ENCODE measurements at places on chromosomes 11 and 22. TPM values are rescaled to one million over a fixed set of nuclear protein-coding genes. Genes with fewer than 3 reads are reported as not detected.

SHANK2 gene
- 26.8 TPM for polyA plus RNA-seq

PHLDA2 gene
- 0.50 TPM for polyA plus RNA-seq

MFRP gene
- polyA plus RNA-seq = not detected

TSGA10IP gene
- polyA plus RNA-seq = not detected

ELFN2 gene
- polyA plus RNA-seq = 1.2 TPM

C22orf42 gene
- polyA plus RNA-seq = not detected

HBE1 gene
- 4.2 TPM for polyA plus RNA-seq

GANAB gene
- polyA plus RNA-seq = 387 TPM

DCHS1 gene
- polyA plus RNA-seq = 79.9 TPM

RNF169 gene
- 19.1 TPM for polyA plus RNA-seq

DNA sequence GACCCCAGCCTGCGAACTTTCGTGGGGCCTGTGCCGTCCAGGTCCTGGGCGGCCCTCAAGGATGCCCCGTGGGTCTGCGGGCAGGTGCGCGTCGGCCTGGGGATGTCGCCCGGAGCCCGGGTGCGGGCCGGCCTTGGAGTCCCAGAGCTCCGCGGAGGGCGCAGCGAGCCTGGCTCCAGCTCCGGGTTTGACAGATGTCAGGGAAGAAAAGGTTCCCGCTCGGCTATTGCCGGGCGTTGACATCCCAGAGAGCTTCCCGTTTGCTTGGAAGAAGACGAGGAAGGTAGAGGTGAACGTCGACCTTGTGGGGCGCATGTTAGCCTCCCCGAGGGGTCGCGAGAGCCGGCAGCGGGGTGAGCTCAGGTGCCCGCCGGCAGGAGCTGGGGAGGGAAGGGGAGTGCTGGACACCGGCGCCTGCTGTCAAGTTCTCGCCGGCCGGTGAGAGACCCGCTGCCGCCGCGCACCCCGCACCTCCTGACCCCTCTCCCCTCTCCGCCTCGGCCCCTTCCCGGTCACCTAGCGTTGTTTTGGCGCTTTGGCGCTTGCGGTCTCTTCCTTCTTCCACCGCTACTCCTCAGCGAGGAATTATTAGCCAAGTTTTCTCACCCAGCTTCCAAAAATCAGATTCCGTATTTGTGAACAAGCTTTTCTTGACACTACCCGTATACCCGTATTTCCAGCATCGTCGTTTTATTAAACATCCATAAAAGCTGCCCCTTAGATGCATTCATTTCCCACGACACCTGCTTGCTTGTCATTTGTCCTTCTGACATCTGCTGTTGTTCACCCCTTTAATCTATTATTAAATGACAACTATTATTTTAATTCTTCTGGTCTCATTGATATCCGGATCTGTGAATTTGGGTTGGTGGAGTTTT, 1.3 kb downstream of the BMAL1 start:
- DNase-seq = no peak

- DNase-seq = no peak
These were observed 15.4 kb upstream of the IFITM3 start for GRCh38 chr11:335779-336658.

GRCh38 chr11:824942-825341, 2.8 kb upstream of the CRACR2B start:
- DNase-seq = no peak

DNA sequence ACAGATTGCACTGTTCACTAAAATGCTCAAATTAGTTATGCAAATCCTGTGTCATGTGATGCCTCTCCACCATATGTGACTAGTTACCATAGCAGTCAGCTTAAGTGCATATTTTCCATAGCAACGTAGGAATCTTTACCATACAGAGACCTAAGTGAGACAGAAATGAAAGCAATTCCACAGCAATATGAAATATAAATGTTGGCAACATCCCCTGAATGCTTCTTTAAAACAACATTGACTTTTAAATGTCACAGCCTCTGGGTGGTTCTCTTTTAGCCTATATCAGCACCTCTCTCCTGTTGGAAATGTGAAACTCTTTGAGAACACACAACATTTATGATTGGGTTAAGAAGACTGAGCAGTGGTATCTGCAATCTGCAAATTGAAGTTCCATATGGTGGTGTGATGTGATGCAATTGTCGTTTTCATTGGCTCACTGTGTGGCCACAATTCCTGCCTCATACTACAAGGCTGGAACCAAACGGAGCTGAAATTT, 814.6 kb downstream of the DLG2 start:
- no peak for DNase-seq

DNA sequence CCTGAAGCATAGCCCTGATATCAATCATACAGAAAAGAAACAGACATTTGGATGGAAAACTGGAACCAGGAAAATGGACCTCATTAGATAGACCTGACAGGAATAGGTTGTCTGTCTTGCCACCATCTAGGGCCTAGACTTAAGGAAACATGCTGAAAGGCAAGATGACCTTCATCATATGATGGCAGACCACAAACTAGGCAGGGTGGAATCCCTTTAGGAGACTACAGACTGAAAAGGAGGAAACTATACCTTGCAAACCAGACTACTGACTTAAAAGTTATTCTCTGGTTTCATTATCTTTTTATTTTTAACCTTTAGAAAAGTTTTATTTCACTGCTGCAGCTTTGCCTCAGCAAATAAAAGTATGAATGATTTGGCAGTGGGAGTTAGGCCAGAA, 20.3 kb downstream of the SBF2 start:
- no peak for DNase-seq

GRCh38 chr11:2515401-2516275, 70.8 kb downstream of the KCNQ1 start:
- no peak for DNase-seq

- DNase-seq = no peak
These were observed 132.0 kb downstream of the MRTFA start for GRCh38 chr22:40504285-40505249.

DNA sequence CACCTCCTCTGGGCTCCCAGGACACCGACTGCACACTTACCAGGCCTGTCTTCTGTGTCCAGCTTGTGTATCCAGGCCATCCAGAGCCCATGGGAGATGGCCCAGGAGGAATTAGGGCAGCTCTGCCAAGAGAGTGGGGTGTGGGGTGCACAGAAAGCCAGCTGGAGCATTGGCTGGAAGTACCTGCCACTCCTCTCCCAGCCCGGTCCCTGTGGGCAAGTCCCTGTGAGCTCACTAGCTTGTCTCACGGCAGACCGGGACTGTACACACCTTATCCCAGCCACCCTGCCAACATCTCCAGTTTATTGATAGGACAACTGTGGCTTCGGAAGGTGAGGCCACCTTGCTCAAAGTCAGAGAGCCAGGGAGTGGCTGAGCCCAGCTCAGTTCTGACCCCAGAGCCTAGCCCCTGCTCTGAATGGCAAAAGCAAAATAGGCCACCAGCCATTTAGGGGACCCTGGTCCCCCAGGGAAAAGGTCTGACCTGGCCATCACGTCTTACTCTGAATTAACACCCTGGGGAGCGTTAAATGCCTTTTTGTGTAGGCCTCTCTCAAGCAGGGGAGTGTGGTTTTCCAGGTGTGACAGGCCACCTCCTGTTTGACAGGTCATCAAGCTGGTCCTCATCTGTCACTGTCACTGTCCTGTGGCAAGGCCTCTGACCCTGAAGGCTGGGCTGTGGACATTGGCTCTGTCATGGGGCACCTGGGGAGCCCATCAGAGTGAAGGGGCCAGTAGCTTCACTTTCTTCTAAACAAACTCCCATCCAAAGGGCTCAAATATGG, 15.1 kb downstream of the UQCR10 start:
- DNase-seq = no peak

- peak; percentile 39 for DNase-seq
These were observed 89.0 kb downstream of the ISX start for GRCh38 chr22:35154937-35155387.

GRCh38 chr11:19822531-19822930, 109.9 kb downstream of the NAV2 start:
- DNase-seq = no peak

DNA sequence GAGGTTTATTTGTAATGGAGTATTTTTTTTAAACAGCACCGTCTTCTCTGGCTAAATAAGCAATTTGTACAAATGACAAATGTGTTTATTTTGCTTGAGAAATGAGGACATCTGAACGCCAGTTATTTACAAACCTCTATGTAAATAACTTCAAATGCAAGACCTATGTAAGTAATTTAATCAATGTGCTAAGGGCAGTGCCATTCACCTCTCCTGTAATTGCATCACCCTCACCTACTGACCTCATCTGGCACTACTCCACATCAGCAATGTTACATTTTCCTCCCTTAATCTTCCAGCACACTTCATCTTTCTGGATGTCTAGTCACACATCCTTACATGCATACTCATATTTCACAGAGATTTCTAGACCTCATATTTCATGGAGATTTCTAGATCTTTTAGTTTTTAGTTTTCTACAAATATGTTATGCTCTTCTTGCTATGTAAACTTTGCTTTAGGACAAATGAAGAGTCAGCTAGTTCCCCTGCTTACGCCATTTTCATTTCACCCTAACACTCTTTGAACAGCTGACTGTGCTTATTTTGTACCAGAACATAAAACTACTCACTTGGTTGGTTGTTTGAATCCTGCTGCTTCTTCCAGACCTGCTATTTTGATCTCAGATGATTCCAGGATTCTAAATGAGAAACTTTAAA, 238.6 kb downstream of the GRM5 start:
- DNase-seq = no peak

GRCh38 chr11:121936781-121937447, 179.1 kb downstream of the BLID start:
- DNase-seq = no peak

- DNase-seq = peak; percentile 66
These were observed at the start of gene C2CD2L for GRCh38 chr11:119106564-119107537. C2CD2L (plus strand) TSS chr11:119107344; CDS start chr11:119107742, 398 bp downstream.

DNA sequence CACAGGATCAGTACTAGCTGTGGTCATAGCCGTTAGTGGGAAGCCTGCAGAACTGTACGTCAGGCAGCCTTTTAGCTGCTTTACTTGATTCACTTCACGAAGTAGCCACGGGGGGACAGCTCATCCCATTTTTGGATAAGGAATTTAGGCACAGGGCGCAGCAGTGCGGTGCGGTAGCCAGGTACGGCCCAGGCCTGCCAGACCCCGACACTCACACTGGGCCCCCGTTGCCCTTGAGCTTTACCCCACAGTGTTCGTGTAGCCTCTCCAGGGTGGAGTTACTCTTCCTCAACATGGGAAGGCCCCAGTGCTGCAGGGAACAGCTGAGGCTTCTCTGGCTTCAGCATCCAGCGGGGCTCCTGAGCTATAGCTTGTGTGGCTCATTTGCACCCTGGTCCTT, 59.4 kb downstream of the SBF1 start:
- no peak for DNase-seq

DNA sequence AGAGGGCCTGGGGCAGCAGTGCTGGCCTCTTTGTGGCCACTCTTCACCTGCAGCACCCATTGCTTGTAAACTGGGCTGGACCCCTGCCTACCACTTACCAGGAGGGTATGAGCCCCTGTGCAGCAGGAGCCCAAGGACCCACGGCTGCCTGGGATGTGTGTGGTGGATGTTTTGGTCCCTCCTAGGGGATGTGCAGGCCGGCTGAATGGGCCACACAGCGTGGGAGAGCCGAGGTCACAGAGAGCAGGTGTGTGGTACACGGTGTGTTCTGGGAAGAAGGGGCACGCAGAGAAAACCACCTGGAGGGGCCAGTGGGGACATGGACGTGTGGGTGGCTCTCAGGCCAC, 19.3 kb upstream of the GNB1L start:
- no peak for DNase-seq

DNA sequence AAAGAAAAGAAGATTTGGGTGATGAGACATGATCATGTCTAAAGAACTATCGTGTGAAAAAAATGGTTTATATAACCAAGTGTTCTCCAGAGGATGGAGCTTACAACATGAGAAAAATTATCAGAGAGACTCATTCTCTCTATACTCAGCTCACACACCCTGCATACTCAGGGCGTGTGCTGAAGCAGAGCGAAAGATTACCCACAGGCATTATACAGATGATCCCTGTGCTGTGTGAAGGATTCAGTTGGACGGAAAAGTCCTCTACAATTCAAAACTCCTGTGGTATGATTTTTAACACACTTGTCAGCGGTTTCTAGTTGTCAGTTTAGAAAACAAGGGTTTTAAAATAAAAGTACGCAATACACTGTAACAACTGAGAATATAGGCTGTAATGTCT, 267.3 kb downstream of the DLG2 start:
- DNase-seq = no peak

- no peak for DNase-seq
These were observed 19.6 kb upstream of the CCDC134 start for GRCh38 chr22:41780746-41781505.

GRCh38 chr11:133228471-133229329, 303.6 kb downstream of the OPCML start:
- no peak for DNase-seq

- DNase-seq = no peak
These were observed 2.8 kb downstream of the C11orf71 start for GRCh38 chr11:114397349-114397982.

- no peak for DNase-seq
These were observed 1714.1 kb downstream of the LRRC4C start for GRCh38 chr11:39745401-39745800.

- DNase-seq = no peak
These were observed 207.1 kb upstream of the ARHGAP20 start for GRCh38 chr11:110919241-110919922.

GRCh38 chr11:65744026-65744698, 23.6 kb upstream of the RNASEH2C start:
- DNase-seq = no peak

GRCh38 chr11:69486773-69487291, 5.4 kb downstream of the LINC01488 start:
- DNase-seq = no peak

DNA sequence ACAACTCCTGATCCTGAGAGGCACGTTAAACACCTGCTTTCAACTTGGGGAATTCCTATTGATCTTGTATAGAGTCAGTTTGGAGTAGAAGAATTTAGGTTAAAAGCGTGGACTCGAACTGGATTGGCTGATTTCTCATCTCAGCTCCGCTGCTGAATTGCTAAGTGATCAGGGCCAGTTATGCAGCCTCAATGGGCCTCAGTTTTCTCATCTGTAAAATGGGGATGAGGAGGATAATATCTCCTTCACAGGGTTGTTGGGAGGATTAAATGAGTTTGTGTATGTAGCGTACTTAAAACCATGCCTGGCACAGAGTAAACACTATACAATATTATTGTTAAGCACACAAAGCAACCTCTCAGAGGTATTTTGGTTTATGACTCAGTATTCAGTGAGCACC, 53.2 kb upstream of the HEPHL1 start:
- no peak for DNase-seq

- no peak for DNase-seq
These were observed 3.3 kb downstream of the TECTA start for GRCh38 chr11:121104312-121104762.

DNA sequence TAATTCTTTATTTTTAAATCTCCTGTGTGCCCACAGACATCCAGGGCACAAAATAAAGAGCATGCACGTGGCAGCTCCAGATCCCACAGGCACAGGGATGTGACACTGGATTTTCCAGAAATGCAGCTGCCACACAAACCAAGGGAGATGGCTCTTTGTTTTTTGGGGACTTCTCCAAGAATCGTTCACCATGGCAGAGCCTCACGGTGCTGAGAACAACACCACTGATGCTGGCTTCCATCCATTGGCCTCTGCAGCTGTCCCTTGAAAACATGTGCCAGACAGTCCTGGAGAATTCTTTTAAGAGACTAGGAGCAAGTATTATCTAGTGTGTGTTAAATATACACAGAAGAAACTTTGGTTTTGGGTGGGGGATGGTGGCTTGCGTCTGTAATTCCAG, 108.4 kb upstream of the SLC22A12 start:
- no peak for DNase-seq

- no peak for DNase-seq
These were observed 90.4 kb downstream of the HIPK3 start for GRCh38 chr11:33347490-33348125.

GRCh38 chr22:36469094-36469710, 12.2 kb downstream of the TXN2 start:
- DNase-seq = no peak

Data from left renal pelvis (tissue), 4 donors.